CD4-positive, alpha-beta T cell treated with Interleukin-4 for 4 hours (primary cell): ENCODE measurements at places on chromosomes 6 and 20.

DNA sequence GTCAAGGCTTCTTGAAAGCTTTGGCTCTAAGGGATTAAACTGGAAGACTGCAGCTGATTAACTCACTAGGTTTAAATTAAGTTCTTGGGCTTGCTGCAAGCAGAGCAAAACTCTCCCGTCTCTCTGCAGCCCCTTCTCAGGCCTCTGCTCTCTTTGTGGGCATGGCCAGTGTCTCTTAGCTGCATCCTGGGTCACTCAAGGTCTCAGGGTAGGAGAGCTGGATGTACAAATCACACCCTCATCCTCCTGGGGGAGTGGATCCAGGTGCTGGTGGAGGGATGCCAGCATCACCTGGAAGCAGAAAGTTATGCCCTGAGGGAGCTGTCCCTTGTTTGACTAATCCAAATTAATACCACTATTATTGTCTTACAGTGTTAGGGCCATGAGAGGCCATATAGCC lies 35.8 kb downstream of the GCM1 start:
- no peak for DNase-seq

- DNase-seq: no peak
Measured at GRCh38 chr20:52179331-52180179, 12.0 kb downstream of the ZFP64 start.

DNA sequence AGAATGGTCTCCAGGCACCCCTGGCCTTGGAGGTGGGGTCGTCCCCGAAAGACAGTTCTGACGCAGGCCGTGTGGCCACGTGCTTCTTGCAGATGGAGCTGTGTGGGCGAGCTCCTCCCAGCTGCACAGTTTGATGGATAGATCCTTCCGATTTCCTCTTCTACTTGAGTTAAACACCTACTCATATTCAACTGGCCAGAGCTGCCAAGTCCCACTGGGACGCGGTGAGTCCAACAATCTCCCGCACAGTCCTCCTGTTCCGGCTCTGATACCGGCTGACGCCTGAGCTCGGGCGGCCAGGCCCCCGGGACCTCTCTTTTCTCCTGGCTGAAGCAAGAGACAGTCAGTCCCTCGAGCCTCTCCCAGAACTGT lies 57.9 kb upstream of the DACT2 start:
- no peak for DNase-seq

DNA sequence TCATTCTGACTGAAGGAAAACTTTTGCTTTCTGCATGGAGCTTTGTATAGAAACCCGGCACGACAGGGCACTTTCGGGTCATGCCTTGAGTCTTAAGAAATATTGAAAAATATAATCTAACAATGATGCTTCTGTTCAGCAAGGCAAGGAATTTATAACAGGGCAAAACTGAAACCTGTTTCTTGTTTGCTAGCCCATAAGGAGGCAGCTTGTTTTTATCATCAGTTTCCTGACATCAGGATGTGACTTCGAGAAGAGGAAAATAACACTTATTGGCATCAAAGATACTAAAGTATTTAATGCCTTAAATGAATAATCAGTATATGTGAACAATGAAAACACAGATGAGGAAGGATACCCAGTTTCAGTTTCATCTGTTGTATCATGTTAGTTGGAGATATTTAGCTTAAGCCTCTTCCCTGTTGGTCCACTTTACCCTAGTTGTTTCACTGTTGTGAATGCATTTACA lies 146.5 kb downstream of the CDKAL1 start:
- no peak for DNase-seq

DNA sequence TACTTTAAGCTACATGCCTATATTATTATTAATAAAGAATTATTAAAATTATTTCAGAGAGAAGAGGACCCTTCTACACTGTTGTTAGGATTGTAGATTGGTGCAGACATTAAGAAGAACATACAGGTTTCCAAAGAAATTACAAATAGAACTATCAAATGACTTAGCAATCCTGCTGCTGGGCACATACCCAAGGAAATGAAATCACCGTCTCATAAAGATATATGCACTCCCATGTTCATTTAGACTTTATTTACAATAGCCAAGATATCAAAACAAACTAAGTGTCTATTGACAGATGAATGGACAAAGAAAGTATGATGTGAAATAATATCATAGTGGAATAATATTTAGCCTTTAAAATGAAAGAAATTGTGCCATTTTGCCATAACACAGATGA lies 687.7 kb upstream of the POU3F2 start:
- no peak for DNase-seq

- no peak for DNase-seq
Measured at GRCh38 chr6:8212720-8213434, 110.5 kb upstream of the EEF1E1 start.

GRCh38 chr6:69868252-69868804 lies 2.0 kb downstream of the COL19A1 start:
- no peak for DNase-seq
